Adipose tissue (tissue), 3 donors: ENCODE measurements at places on chromosomes 1 and 21. TPM values are rescaled to one million over a fixed set of nuclear protein-coding genes. Genes with fewer than 3 reads are reported as not detected.

The KIAA1614 gene
- polyA plus RNA-seq, result 4.8 TPM

The PTPN14 gene
- 8.8 TPM for polyA plus RNA-seq

The LCE1F gene
- polyA plus RNA-seq, result not detected

The ESRRG gene
- polyA plus RNA-seq, result 2.1 TPM

The PDE4DIP gene
- 34.9 TPM for polyA plus RNA-seq

The OR2T11 gene
- not detected for polyA plus RNA-seq

The SEC16B gene
- polyA plus RNA-seq, result 2.1 TPM

The C1orf141 gene
- not detected for polyA plus RNA-seq

The FLG gene
- polyA plus RNA-seq, result 0.01 TPM

The TCEA3 gene
- polyA plus RNA-seq, result 77.7 TPM

The REG4 gene
- polyA plus RNA-seq, result not detected

The TNFRSF1B gene
- 44.3 TPM for polyA plus RNA-seq

The ETV3L gene
- polyA plus RNA-seq, result not detected
